ENCODE measurements at places on chromosomes 3 and 15.

DNA sequence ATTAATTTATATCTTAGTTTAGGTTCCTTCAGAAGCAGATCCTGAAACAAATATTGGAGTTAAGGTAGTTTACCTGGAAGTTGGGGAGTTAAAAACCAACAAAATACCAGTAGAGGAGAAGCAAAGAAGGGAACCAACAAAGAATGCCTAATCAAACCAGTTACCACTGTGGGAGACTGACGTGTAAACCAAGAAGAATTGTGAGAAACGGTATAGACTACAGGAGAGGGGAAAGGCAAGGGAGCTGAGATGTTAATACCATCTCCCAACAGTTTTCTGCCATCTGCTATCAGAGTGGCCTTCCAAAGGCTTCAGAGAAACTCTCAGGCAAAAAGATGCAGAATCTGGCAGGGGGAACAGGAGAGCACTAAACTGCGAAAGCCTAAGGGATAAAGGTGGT is 53.5 kb downstream of the BFSP2 start:
- DNase-seq: no peak

GRCh38 chr15:83178869-83179325 is 28.7 kb downstream of the HDGFL3 start:
- DNase-seq: no peak

GRCh38 chr15:70243686-70244540 is 146.2 kb upstream of the TLE3 start:
- DNase-seq: no peak

- DNase-seq: no peak
These were observed 66.7 kb downstream of the ARHGAP31 start for GRCh38 chr3:119360736-119361462.

GRCh38 chr3:180026997-180027396 is 9.7 kb downstream of the PEX5L start:
- no peak for DNase-seq

- DNase-seq: peak; percentile 7
These were observed 2.1 kb upstream of the ISY1 start for GRCh38 chr3:129162729-129163579.
